ENCODE measurements at places on chromosomes 1 and 21.

- DNase-seq = no peak
These were observed 11.5 kb downstream of the MORN1 start for GRCh38 chr1:2379733-2380404.

DNA sequence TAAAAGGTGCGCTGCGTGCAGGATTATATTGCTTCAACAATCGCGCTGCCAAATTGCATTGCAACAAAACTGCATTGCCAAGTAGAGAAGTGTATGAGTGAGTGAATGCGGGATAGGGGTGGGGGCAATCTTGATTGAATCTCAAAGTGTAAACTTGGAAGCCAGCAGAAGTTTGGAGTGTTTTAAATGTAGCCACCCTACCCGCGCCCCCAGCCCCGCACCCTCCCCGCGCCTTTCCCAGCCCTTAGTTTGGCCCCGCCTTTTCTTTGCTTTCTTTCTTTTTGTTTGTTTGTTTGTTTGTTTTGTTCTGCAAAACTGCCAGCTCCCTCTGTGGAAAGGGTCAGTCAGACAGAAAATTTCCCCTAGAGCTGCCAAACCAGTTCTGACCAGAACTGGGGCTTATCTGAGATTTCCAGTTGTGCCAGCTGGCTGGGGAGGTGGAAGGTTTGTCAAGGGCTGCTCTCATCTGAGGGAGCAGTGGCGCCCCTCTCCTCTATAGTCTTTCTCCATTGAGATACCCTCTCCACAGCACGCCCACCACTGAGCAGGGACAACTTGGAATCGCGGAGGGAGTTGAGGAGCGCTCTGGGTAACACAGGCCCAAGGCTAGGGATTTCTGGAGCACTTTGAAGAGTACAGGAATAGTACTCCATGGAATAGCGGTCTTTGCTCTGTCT lies 666 bp upstream of the BEND5 start:
- peak; percentile 13 for DNase-seq

GRCh38 chr1:206015071-206015470 lies 8.6 kb downstream of the CTSE start:
- no peak for DNase-seq

- DNase-seq = no peak
These were observed 32.6 kb downstream of the TNFRSF8 start for GRCh38 chr1:12095452-12096263.

- DNase-seq = peak; percentile 49
These were observed at the start of gene PRKAA2 for GRCh38 chr1:56644919-56645676. TSS of gene PRKAA2 (plus strand) at chr1:56645314. CDS start at chr1:56645388, 74 bp downstream.

- no peak for DNase-seq
These were observed 442.6 kb upstream of the PRMT6 start for GRCh38 chr1:106613861-106614260.

Data from urothelium cell line (cell line).